ENCODE measurements at places on chromosomes 4 and X.

GRCh38 chr4:74483226-74483911 lies 38.4 kb downstream of the AREG start:
- no peak for DNase-seq

- DNase-seq, result no peak
These were observed 759.6 kb downstream of the RAB28 start for GRCh38 chr4:12724510-12724909.

DNA sequence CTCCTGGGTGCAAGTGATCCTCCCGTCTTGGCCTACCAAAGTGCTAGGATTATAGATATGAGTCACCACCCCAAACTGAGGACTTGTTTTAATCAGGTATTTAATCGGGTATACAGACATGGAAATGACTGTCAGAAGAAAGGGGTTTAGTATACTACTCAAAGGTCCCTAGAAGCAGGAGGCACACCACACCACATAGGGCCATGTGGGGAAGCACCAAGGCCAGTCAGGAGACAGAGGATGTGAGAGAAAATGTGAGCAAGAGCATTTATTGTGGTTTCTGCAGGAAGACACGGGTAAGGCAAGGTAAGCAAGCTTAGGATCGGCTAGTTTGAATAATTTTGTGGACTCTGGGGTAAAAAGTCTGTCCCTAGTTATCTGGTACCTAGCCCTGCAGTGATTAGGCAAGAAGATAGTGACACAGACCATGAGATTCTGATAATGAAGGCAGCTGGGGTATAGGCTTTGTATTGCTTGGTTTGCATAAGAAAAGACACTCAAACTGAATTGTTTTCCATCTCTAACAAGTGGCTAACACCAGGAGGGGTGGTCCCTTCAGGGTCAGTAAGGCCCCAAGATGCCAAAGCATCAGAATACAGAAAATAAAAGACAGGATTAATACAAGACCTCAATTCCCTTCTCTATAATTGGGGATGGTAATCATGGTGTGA lies 408.8 kb upstream of the F9 start:
- DNase-seq, result no peak

- DNase-seq, result no peak
These were observed 156.1 kb downstream of the ZNF330 start for GRCh38 chr4:141376769-141377168.

DNA sequence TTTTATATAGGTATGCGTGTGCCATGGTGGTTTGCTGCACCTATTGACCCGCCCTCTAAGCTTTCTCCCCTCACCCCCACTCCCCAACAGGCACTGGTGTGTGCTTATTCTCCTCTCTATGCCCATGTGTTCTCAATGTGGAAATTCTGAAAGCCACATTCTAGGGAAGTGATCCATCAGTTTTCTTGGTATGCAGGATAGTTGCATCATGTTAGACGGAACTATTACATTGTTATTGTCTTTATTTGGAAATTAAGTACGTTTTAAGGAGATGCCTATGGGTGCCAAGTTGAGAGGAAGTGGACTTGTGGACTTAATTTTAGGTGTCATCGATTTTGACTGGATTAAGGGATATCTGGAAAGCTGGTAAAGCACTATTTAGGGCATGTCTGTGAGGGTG lies 204.6 kb downstream of the RBM46 start:
- no peak for DNase-seq

- DNase-seq, result no peak
These were observed 53.0 kb downstream of the PTCHD1 start for GRCh38 chrX:23387550-23388184.

- no peak for DNase-seq
These were observed 340.9 kb upstream of the CTSO start for GRCh38 chr4:156294577-156294976.

DNA sequence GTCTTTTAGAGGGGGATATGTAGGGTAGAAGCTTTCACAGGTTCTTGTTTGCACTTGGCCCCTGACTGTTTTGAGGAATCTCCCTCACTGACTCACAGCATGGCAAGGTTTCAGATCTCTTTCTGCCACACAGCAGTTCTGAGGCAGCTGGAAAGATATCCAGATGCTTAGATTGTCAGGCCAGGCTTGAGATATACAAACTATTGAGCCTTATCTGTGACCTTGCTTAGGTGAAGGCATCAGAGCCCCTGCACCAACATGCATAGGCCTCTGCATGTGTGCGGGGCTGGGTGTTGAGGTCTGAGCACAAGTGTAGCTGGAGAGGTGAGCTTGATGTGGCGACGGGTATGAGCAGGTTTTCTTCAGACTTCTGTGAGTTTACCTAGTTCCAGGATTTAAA lies 80.9 kb upstream of the MSANTD1 start:
- no peak for DNase-seq

GRCh38 chr4:24456431-24456830 lies 127.9 kb downstream of the DHX15 start:
- DNase-seq, result no peak

GRCh38 chr4:74266081-74266480 lies 42.2 kb upstream of the EPGN start:
- DNase-seq, result no peak

DNA sequence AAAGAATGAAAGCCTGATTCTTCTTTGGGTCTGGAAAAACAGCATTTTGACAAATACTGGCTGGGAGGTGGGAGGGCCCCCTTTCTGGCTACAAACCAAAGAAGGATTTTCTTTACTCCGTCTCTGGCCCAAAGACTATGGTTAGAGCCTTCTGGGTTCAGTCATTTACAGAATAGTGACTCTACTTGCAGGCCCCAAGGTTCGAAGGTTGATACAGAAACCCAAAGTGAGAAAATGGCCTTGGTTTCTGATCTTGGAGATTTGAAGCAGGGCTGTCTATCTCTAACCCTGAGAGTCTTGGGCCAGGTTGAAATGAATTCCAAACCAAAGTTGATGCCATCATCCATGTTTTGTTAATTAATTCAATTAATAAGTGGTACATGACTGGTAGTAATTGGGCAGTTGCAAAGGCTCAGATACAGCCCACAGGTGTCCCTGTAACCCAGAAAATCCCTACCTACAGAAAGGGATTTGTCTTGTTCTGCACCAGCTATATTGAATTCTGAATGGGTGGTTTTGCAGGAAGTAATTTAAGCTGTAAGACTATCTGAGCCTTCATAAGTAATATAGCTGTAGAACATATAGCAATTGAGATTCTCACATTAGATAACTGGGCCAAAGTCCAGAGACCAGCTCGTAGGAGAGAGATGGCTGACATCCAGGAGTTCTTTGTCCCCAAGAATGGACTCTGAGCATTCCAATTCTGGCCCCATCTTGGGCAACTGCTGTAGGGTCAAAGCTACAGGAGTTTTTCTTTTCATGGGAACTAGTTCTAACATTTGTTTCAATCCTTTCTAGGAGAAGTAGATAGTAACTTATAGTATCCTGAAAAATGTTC lies 34.5 kb downstream of the CHRNA9 start:
- no peak for DNase-seq

DNA sequence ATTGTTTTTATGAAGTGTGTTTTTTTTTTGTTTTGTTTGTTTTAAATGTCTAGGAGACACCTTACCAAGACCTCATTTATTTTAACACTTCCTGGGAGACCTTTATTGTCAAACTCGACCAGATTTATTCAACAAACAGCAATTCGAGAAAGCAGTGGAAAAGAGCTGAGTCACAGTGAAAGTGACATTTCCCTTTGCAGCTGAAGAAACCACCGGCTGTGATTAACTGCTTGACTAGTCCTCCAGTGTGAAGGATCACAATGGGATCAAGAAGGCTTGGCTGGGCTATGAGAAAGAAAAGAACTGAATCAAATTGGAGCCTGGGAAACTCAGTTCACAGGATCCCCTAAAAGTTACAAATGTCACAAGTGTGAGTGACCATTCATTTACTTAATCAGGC lies 11.9 kb upstream of the ADH7 start:
- no peak for DNase-seq

DNA sequence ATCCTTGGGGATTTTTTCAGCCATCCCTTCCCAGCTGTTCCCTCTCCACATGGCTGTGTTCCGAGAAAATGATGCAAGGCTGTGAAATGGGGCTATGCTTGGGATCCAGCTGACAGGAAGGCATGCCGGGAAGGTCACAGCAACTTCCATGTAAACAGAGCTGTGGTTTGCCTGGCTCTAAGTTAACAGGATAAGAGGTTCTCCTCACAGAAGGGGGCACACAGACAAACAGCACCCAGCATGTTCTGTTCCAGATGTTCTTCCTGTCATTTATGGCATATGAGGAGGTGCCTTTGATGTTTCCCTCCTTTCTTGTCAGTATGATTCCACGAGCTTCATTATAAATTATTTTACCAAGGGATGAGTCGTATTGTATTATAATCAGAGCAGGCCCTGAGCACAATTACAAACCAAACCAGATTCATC lies 220.7 kb downstream of the ANTXR2 start:
- DNase-seq, result no peak

DNA sequence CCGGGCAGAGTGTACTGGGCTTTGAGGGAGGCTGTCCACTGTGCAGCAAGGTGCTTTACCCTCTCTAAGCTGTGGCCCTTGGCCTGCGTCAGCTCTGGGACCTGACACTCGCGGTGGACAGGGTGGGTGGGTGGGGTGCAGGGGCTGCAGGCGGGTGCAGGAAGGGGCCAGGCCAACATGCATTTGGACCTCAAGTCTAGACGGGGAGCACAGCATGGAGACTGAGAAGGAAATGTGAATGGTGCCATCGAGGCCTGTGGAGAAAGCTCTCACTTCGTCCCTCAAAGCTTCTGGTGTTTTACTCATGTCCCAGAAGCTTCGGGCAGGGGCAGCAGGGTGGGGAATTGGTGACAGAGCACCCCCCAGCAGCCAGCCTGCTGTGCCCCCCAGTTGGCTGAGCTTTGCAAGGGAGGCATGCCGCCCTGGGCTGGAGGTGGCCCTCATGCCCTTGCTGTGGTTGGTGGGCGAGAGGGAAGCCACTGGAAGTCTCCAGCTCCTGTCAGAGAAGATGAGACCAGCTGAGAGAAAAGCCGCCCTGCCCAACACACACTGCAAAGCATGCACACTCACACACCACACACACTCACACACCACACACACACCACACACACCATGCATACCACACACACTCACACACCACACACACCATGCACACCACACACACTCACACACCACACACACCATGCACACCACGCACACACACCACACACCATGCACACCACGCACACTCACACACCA lies 12.3 kb downstream of the PNMA6E start:
- DNase-seq, result no peak

DNA sequence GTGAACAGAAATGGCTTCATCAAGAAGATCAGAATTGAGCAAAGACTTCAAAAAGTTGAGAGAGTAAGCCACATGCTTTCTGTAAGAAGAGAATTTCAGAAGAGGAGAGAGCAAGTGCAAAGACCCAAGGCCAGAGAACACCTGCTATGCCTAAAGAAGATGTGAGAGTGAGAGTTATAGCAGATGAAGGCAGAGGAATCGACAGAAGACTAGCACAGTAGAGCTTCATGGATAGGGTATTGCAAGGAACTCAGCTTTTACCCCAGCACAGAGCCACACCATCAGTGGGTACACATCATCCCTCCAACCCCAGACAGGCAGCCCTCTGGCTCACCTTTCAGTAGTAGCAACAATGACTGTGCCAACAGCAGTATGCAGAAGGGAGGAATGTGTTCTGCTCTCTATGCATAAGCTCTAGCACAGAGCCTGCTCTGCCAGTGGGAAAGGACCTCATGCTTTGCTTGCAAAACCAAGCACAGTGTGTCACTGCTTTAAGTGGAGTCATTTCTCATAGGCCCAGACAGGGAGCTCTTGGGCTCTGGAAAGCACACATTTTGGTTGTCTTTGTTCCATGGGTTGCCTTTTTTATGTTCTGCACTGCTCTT lies 318.6 kb downstream of the NAF1 start:
- DNase-seq, result no peak

DNA sequence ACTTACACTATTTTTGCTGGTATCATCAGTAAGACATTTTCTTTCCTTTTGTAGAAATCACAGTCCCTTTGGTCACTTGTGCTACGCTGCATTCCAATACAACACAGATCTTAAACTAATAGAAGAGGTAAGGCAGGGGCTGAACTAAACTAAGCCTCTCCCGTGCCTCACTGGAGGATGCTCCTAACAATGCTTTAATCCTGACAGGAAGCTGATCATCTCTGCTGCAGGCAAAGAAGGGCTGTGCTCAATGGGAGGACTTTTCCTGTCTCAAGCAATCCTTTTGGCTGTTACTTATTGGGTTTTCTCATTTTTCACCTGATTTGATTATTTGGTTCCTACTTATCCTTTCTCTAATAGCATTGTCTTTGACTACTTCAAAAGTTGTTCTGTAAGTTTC lies 583.1 kb downstream of the INPP4B start:
- DNase-seq, result no peak

GRCh38 chr4:30450474-30450873 lies 269.7 kb upstream of the PCDH7 start:
- no peak for DNase-seq

- no peak for DNase-seq
These were observed 1062.4 kb upstream of the DIAPH2 start for GRCh38 chrX:95622200-95622599.

Measured in SIG-M5 (cell line).